ENCODE measurements at places on chromosomes 4 and X. TPM values are rescaled to one million over a fixed set of nuclear protein-coding genes. Genes with fewer than 3 reads are reported as not detected.

Gene ATP8A1
- total RNA-seq: 10.8 TPM

Gene MAGEA2B
- not detected for total RNA-seq

Gene LRP2BP
- 0.49 TPM for total RNA-seq

Gene SOWAHD
- not detected for total RNA-seq

Gene USP17L13
- total RNA-seq: not detected

Gene HDX
- 4.4 TPM for total RNA-seq

Data from vagina (tissue), 2 donors.